Stimulated activated CD8-positive, alpha-beta memory T cell treated with anti-CD3 and anti-CD28 coated beads, Interleukin-15, amount 100 ng/mL, for 24 hours (primary cell): ENCODE measurements at places on chromosomes 7 and 10.

DNA sequence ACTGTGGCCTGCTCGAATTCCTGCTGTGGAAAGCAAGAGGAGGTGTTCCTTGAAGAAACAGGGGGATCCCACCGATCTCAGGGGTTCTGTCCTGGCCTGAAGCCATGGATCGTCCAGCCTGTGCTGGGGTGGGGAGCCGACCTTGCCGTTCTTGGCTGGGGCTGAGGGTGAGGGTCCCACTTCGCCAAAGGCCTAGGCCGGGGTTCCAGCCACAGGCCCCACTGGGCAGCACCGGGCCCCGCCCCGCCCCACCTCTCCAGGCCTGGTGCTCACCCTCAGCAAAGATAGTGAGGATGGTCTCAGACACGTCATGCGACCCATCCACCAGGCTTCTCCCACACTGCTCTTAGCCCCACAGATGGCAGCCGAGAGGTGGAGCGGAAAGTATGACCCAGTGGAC lies 51.4 kb upstream of the ZNF716 start:
- no peak for DNase-seq

GRCh38 chr10:30028006-30028737 lies 31.2 kb downstream of the JCAD start:
- no peak for DNase-seq

DNA sequence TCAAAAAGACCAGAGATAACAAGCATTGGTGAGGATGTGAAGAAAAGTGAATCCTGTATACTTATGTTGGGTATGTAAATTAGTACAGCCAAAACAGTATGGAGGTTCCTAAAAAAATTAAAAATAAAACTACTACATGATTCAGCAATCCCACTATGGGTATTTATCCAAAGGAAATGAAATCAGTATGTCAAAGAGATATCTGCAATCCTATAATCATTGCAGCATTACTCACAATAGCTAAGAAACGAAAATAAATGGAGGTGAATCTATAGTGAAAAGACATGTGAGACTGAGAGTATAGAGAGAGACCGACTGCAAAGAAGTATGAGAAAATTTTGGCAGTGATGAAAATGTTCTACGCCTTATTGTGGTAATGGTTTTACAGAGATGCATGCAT lies 139.2 kb upstream of the TMEM168 start:
- DNase-seq, result no peak

DNA sequence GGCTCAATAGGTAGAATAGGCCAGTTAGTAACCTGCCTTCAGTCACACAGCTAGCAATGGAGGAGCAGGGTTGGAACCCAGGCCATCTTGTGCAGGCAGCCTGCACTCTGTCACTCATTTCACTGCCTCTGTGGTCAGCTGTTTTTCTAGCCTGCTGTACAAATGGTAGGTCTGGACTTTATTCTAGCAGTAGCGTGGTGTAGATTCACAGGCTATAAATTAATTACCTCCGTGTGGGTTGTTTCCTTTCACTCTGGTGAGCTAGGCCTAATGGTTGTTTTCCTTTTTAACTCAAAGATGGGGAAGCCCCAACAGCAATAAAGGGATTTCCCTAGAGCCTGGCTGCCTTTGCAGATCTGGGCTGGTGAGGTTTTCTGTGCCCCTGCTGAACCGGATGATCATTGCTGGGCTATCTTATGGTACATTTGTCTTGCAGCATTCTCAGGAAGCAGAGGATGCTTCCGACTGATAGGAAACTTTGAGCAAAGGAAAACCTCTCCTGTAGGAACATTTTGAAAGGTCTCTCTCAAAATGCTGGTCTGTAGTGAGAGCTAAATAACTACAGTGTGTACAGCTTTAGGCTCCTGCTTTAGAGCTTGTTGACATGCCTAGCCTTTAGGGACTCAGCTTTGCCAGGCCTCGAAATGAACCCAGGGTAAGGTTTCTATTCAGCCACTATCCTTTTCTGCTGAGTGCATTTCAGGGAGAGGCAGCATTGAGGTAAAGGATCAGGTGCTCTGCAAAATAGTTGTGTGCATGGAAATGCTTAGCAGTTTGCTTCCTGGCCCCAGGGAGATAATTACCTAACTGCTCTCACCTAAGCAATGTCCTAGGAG lies 157.4 kb downstream of the ST7 start:
- no peak for DNase-seq

DNA sequence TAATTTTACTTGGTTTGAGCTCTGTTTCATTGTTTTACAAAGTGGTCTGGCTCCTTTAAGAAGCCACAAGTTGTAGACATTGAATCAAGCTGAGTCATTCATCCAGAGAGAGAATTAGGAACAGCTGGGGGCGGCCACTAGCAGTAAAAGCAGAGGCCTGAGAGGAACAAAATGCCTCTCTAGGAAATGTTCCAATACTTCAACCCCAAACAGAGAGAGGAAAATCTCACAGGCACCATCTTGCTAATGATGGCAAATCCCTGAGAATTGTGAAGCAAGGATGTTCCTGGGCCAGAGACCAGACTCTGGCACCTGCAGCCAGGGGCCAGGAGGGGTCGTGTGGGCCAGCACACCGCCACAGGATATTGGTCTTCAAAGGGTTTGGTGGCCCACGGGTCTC lies 26.5 kb upstream of the TRIL start:
- DNase-seq, result no peak

- DNase-seq, result no peak
Measured at GRCh38 chr10:114234132-114234531, 4.9 kb upstream of the VWA2 start.

DNA sequence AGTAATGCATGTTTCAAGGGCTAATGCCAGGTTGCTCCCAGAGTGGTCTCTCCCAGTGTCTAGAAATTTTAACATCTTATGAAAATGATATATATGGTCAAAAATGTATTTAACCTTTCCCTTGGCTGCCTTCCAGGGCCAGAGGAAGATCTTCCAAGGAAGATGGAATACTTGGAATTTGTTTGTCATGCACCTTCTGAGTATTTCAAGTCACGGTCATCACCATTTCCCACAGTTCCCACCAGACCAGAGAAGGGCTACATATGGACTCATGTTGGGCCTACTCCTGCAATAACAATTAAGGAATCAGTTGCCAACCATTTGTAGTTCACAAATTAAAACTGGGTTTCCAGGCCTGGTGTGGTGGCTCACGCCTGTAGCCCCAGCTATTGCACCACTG lies 9.0 kb downstream of the GATAD1 start:
- no peak for DNase-seq

GRCh38 chr10:93152136-93152535 lies 78.4 kb downstream of the CYP26A1 start:
- DNase-seq, result no peak

- DNase-seq, result no peak
Measured at GRCh38 chr10:26556748-26557640, 118.9 kb downstream of the APBB1IP start.

- no peak for DNase-seq
Measured at GRCh38 chr10:113520690-113521474, 32.0 kb upstream of the HABP2 start.

DNA sequence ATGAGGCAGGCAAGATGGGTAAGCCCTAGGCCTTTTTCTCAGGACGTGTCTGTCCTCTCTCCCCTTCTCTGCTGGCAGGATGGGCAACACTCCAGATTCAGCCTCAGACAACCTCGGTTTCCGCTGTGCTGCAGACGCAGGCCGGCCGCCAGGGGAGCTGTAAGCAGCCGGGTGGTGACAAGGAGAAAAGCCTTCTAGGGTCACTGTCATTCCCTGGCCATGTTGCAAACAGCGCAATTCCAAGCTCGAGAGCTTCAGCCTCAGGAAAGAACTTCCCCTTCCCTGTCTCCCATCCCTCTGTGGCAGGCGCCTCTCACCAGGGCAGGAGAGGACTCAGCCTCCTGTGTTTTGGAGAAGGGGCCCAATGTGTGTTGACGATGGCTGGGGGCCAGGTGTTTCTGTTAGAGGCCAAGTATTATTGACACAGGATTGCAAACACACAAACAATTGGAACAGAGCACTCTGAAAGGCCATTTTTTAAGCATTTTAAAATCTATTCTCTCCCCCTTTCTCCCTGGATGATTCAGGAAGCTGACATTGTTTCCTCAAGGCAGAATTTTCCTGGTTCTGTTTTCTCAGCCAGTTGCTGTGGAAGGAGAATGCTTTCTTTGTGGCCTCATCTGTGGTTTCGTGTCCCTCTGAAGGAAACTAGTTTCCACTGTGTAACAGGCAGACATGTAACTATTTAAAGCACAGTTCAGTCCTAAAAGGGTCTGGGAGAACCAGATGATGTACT lies 13.1 kb downstream of the PHKG1 start:
- DNase-seq, result no peak

GRCh38 chr10:132387764-132388210 lies 9.2 kb upstream of the PWWP2B start:
- peak; percentile 53 for DNase-seq

GRCh38 chr7:15494711-15495110 lies 67.1 kb downstream of the AGMO start:
- DNase-seq, result no peak

- no peak for DNase-seq
Measured at GRCh38 chr10:1059902-1060301, 3.7 kb downstream of the WDR37 start.

DNA sequence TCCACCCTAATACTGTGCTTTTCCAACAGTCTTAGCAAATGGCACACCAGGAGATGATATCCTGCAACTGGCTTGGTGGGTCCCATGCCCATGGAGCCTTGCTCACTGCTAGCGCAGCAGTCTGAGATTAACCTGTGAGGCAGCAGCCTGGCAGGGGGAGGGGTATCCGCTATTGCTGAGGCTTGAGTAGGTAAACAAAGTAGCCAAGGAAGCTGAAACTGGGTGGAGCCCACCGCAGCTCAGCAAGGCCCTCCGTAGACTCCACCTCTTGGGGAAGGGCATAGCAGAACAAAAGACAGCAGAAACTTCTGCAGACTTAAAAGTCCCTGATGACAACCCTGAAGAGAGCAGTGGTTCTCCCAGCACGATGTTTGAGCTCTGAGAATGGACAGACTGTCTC lies 399.0 kb downstream of the CCSER2 start:
- no peak for DNase-seq

- no peak for DNase-seq
Measured at GRCh38 chr10:107264742-107265141, 100.2 kb upstream of the SORCS1 start.

- DNase-seq, result no peak
Measured at GRCh38 chr7:18835001-18835690, 282.3 kb downstream of the TWIST1 start.

GRCh38 chr7:139044813-139045794 lies 9.3 kb upstream of the ZC3HAV1L start:
- DNase-seq, result no peak

- DNase-seq, result no peak
Measured at GRCh38 chr7:100378114-100378755, 4.9 kb downstream of the PILRA start.

DNA sequence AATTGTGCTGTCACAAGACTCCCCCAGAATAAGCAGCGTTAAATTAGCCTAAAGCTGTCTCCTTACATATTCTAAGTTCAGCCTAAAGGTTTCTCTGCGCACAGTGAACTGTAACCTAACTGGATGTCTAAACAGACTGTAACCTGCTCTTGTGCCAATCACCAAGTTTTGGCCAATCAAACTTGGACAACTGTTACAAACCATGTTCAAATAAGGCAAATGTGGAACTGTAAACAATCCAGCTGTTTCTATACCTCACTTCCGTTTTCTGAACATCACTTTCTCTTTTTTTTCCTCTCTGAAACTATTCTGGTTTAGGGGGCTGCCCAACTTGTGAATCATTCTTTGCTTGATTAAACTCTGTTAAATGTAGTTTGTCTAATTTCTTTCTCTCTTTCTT lies 252.2 kb upstream of the HABP2 start:
- DNase-seq, result no peak

- no peak for DNase-seq
Measured at GRCh38 chr7:121196286-121196685, 132.5 kb upstream of the WNT16 start.

DNA sequence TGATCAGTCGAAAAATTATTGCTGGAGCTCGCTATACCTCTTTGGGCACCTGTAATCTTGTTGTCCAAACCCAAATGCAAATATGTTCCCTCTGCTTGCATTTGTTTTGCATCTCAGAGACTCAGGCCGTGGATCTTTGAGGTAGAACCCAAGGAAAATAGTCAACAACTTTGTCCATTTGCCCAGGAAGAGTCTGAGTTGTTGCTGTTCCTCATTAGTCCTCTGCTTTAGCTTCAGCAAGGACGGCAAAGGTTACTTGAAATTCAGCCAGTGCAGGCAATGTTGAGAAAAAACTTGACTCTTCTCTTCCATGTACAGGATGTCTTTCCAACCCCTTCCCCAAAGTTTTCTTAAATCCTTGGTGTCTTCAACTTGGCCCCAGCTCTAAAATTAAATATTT lies 45.8 kb downstream of the PDK4 start:
- no peak for DNase-seq

DNA sequence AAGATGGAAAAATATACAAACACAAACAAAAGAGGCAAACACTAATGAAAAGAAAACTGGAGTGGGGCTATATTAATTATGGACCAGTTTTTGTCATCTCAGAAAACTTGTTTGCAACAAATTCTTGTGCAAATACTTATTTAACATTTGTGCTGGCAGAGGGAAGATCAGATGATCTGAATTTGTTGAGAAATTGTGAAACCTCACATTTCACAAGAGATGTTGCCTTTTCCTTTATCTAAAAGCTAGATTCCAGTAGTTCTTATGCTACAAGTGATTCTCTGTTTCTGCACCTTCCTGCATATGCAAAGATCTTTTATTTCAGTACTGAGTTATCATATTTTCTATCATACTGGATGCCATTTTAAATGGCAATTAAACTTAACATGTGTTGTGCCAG lies 320.7 kb downstream of the SUGCT start:
- DNase-seq, result no peak

DNA sequence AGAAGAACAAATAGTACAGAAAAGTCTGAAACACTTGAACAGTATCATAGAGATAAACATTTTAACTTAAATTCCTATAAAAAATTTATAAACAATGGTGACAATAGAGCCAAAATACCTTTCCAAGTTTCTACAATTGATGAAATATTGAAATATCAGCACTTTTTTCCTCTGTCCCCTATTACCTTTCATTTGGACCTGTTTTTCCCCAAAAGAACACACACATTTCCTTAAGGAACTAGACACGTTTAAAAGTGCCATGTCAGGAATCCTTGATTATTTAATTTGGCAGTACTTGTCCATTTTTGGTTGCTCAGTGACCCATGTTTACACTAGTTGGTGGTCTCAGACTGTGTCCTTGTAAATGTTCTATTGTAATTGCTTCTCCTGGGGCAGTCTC lies 162.6 kb downstream of the CTNNA3 start:
- no peak for DNase-seq

- DNase-seq, result no peak
Measured at GRCh38 chr7:85115006-85115405, 71.8 kb downstream of the SEMA3D start.

- DNase-seq, result no peak
Measured at GRCh38 chr10:129761197-129761972, 202.7 kb downstream of the EBF3 start.
